ENCODE measurements at places on chromosomes 7 and 10.

GRCh38 chr10:78755063-78755701 lies 313.6 kb upstream of the ZMIZ1 start:
- DNase-seq = no peak

- DNase-seq = no peak
Observed at GRCh38 chr7:131544449-131545301, 11.8 kb downstream of the PODXL start.

- peak; percentile 2 for DNase-seq
Observed at GRCh38 chr10:49734676-49735075, 27.4 kb downstream of the OGDHL start.

DNA sequence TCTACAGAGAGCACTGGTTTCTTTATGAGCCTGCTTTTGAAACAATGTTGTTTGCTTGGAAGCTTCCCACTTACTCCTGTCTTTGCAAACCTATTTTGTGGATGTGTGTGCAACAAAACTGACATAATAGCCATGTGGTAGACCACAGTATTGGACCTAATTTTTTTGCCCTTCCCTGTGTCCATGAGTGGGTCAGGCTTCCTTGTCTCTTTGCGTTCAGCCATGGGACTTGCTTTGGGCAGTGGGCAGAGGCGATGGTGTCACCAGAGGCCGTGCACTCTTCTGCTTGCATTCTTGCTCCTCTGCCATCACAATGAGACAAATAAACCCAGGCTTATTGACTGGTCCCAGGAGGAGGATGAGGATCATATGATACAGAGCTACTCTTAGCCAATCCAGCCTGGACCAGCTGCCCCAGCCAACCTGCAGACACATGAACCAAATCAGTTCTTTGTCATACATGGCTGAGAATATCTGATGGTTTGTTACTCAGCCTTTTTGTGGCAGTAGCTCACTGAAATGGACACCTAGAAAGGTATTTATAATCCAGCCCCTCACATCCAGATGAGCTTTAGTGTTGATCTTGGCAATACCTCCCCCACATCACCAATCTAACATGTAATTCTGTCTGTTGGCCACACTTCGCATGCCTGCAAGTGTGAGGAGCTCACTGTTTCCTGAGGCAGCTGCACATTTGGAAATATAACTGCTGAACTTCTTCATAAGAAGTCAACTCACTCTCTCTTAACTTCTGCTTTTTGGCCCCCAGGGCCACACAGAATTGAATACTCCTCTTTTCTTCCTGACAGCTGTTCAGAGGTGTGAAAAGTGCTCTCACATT lies 427.8 kb upstream of the ZMIZ1 start:
- DNase-seq = no peak

DNA sequence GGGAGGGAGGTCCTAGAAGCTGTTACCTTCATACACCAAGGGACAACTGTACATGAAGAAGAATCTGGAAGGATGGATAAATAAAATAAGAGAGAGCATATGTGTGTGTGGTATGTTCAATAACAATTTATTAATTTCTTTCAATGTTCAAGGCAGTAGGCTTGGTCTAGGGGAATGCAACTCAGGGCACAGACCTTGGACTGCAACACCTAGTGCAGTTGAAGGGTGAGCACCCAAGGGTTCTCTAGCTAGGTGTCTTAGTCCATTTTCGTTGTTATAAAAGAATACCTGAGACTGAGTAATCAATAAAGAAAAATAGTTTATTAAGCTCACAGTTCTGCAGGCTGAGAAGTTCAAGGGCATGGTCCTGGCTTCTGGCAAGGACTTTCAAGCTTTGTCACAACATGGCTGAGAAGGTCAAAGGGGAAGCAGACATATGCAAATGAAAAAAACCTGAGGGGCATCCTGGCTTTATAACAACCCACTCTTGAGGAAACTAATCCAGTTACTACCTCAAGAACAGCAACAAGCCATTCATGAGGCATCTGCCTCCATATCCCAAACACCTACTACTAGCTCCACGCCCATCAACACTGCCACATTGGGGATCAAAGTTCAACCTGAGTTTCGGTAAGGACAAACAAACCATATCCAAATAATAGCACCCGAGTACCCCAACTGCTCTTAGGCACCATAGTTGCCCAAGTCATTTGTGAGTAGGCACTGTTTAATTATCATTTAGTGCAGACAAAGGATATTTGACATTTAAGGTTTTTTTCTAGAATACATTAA lies 15.7 kb upstream of the SGCE start:
- DNase-seq = no peak

GRCh38 chr10:54026340-54026739 lies 774.7 kb downstream of the PCDH15 start:
- no peak for DNase-seq

GRCh38 chr10:87781545-87781944 lies 36.5 kb downstream of the ATAD1 start:
- DNase-seq = no peak

GRCh38 chr7:90617442-90617841 lies 21.3 kb downstream of the CDK14 start:
- no peak for DNase-seq

GRCh38 chr10:127883516-127883915 lies 9.2 kb downstream of the CLRN3 start:
- DNase-seq = no peak

- no peak for DNase-seq
Observed at GRCh38 chr10:123109466-123109865, 26.3 kb upstream of the HMX3 start.

DNA sequence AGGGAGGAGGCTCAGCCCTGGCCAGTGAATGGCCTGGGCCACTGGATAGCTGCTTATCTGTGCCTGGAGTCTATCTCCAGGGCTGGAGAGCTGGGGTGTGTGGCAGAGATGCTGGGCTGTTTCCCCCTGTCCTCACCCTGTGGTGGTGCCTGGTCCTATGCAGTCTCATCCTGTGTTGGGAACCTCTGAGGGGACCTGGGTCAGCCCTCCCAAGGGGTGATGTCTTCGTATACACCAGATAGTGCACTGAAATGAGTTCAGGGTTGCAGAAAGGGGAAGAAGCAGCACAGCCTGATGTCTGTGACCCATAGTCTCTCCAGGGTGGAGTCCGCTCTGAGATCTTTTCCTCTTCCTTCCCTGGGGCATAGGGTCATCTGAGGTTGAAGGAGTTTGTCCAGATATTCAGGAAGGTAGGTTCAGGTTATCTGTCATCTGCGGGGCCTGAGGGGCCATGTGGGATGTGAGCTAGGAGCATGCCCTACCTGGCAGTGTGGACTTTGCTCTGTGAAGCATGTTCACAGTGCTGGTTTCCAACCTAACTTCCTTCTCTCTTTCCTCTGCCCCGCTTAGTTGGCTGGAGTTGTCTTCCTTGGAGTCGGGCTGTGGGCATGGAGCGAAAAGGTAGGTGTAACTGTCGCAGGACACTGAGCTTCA lies 33.4 kb upstream of the SH2D4B start:
- no peak for DNase-seq

DNA sequence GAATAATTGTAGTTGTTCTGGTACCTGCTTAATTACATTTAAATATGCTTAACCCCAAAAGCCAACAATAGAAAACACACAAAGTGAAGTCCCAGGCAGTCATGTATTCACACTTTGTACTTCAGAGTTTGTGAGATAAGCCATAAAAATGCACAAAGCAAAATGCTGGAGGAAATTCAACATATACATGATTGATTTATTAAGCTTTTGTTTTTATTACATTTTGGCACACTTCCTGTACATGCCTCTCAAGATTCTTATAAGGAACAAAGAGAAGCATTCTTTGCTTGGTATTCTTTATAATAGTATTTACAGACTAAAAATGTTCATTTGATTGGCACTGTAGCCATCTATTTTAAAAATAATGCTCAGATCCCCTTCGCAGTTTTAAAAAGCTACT lies 107.7 kb upstream of the ANK3 start:
- DNase-seq = no peak

GRCh38 chr7:137592232-137592896 lies 248.8 kb upstream of the PTN start:
- peak; percentile 74 for DNase-seq

DNA sequence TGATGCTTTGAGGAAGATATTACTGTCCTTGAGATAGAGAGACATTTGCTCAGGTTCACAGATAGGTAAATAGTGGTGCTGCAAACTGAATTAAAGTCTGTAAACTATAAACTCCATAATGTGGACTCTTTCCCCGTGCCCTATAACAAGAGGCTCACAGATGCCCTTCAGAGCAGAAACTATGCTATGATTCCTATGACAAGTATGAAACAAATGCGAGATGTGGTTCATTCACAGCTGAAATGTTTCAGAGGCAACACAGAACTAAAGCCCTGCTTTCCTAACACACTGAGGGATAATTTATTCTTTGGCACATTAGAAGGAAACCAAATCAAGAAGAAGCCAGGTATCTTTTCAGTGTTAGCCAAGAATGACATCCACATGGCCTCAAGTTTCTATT lies 13.4 kb downstream of the CHUK start:
- DNase-seq = no peak

DNA sequence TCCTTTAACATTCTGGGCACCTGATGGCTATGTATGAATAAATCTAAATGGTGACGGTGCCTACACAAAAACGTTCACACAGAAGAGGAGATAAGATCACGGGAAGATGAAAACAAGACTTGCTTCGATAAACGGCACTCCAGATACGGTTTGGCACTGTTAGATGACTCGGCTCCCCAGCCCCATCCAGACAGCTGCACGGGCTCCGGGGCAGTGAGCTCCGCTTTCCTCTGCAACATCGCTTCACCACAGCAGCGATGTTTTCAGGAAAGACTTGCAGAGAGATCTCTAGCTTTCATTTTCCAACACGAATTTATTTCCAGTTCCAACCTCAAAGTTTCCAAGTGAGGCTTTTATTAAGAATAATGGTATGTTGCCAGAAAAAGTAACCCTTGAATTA lies 132.1 kb downstream of the KLF6 start:
- DNase-seq = no peak

DNA sequence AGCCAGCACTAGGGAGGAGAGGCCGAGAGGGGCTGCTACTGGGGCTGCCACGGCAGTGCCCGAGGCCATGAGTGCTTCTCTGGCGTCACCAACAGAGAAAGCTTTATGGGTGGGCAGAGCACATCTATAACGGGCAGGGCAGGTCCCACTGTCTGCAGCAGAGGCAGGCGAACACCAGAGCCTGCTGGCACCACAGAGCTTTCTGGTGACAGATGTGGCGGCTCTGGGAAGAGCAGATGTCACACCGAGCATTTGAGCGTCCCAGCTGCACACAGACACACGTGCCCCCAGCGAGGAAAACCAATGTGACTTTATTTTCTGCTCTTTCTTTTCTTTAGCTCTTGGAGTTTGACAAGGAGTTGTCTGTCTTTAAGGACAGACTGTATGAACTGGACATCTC lies 20.5 kb downstream of the NKX6-2 start:
- DNase-seq = no peak

DNA sequence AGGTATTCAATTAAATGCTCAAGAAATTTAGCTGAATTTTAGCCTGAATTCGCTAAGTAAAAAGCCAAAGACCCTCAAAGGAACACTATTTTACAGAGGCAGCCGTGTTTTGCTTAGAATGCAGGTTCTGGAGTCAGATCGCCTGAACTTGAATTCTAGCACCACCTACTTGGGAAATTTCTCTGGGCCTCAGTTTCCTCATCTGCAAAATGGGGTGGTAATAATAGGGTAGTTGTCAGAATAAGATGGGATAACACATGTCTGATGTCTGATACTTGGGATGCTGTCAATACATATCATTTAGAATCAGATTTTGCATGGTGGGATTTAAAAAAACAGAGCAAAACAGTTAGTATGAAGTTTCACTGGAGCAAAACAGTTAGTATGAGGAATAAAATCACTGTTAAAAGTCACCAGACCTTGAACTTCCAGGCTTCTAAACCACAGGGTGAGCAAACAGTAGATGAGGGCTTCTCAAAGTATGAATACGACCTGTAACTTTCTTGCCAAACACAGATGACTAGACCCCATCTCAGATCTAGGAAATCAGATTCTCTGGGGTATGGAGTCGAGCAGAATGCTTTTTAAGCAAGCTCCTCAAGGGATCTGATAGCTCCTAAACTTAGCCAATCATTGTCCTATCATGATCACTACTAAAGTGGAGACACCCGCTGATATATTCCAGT lies 75.4 kb downstream of the ATXN7L1 start:
- DNase-seq = no peak

- DNase-seq = no peak
Observed at GRCh38 chr7:128727239-128727638, 11.9 kb upstream of the CALU start.

- DNase-seq = no peak
Observed at GRCh38 chr10:43263551-43264343, 3.1 kb downstream of the RASGEF1A start.

DNA sequence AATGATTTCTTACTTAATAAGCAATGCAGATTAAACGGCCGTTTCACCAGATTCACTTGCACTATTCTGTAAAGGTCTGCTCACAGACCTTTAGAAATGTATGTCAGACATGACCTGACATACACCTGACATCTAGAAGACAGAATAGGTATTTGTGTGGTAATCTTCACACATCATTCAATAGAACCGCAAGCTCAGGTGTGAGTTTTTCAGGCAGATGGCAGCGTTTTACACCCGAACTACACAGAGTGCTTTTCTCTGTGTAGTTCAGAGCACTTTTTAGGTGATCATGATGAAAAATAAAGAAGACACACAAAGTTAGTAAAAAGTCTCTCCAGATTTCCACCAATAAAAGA lies 63.2 kb downstream of the PRKCQ start:
- DNase-seq = no peak

GRCh38 chr7:15783987-15784693 lies 97.7 kb upstream of the MEOX2 start:
- DNase-seq = no peak

- no peak for DNase-seq
Observed at GRCh38 chr7:47294556-47295222, 287.2 kb downstream of the TNS3 start.

DNA sequence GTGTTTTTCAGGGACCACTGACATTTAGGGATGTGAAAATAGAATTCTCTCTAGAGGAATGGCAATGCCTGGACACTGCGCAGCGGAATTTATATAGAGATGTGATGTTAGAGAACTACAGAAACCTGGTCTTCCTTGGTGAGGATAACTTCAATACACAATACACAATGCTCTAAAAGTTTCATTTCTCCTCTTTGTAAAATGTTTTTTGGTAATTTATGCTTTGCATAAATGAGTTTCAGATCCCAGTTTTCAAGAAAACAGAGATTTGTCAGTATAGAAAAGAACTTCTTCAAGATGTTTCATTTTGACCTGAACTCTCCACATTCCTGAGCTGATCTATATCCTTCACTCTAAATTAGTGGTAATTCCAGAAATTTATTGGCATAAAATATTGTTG lies 14.2 kb downstream of the ZNF92 start:
- DNase-seq = no peak

- no peak for DNase-seq
Observed at GRCh38 chr10:95872158-95872711, 35.5 kb upstream of the CC2D2B start.

DNA sequence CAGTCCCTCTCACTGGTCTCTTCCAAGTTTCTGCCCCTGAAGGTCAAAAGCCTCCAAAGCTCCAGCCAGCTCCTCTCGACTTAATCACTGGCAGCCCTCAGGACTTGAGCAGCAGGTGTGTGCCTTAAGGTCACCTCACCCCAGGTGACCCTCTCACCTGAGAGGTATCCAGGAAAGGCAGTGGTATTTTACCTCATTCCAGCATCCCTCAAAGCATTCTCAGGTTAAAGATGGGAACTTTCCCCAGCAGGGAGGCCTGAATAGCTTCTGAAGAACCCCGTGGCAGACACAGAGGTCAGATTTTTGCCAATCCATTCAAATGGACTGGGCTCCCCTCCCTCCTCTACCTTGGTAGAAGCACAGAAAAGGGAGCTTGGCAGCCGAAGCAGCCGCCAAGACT lies 148.2 kb downstream of the GFRA1 start:
- no peak for DNase-seq

- DNase-seq = no peak
Observed at GRCh38 chr10:3542185-3542611, 242.8 kb downstream of the KLF6 start.

- no peak for DNase-seq
Observed at GRCh38 chr7:157358041-157358752, 21.4 kb downstream of the DNAJB6 start.
